Globus pallidus (tissue), 1 donor: ENCODE measurements at places on chromosomes 6 and 20.
A peak's percentile ranks its signal among the peaks of the same experiment; 100 is the strongest.

GRCh38 chr6:147166992-147167391, 37.2 kb upstream of the STXBP5 start:
- DNase-seq = no peak

GRCh38 chr6:52416629-52417151, 3.5 kb upstream of the EFHC1 start:
- peak; percentile 54 for DNase-seq

GRCh38 chr6:157713451-157714152, 109.4 kb upstream of the SNX9 start:
- DNase-seq = no peak

DNA sequence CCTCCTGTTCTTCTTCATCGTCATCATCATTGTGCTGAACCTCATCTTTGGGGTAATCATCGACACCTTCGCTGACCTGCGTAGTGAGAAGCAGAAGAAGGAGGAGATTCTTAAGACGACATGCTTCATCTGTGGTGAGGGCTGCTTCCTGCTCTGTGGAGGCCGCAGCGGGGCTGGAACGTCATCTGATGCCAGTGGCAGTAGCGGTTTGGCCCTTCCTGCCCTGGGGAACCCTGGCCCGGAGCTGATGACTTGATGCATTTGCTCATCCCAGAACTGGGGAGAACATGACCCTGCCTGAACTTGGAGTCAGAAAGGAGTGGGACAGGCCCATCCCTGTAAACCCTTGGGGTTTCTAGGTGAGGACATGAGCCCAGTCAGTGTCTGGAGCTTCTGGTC, 18.7 kb downstream of the UQCC2 start:
- DNase-seq = no peak

DNA sequence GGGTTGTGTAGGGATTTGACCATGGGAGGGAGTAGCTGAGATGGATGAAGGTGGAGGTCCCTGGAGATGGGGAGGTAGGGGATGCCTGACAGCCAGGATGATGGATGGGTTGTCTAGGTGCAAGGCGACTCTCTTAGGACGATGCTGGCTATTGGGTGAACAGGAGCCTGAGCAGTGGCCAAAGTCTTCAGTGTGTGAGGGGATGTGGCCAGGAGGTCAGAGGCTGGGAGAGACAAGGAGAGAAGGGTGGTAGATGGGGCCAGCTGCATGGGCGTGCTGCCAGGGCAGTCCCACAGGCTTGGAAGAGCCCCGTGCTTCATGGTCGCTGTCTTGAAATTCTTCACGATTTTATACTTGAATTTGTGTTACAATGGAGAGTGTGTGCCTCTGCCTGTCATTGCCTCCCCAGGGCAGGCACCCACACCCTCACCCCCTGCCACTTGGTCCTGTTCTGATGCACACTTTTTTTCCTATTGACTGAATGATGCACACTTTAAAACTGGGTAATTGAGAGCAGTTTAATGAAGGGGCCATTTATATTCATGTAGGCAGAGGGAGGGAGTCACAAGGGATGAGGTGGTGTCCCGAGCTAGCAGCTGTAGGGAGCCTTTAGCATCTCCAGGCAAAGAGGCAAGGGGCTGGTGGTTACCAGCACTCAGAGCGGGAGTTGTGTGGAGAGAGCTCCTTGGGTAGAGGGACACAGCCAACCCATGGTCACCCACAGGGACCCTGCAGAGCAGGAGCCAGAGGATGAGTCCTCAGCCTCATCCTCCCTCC, 120.7 kb downstream of the DHX35 start:
- DNase-seq = no peak

DNA sequence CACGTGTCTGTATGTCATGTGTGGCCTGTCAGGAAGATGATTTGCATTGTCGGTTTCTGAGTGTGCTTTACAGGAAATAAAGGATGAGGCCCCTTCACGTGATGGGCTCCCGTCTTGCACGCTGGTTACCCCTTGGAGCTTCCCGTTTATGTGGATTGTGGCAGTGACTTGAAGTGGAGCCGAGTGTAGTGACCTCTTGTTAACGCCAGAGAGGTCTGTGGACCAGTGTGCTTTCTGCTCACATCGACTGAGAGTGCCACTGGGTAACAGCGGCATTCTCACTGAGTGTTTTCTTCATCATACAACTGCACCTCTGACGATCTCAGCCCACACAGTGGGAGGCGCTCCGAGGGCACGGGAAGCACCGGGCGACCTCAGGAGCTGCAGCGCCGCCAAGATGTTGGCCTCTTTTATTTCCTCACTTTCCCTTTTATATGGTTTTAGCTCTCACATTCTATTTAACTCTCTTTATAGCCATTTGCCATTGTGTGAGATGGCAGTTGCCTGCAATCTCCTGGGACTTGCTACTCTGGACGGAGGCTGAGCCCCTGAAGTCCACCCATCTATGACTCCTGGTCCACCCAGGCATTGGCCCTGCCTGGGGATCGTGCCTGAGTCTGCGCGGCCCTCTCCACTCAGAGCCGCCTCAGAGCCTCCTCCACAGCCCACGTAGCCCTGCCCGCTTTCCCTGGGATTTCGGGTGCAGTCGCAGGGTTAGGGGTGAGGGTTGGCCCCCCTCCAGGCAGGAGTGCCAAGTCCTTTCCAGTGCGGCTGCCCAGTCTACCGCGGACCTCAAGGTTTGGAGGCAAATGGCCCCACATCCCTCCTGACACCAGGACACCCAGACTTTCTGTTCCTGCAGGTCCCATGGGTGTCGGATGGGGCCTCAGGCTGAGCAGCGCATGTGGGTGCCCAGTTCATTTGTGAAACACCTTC, 238.9 kb downstream of the ERMARD start:
- DNase-seq = peak; percentile 25

GRCh38 chr6:14520536-14520935, 403.0 kb downstream of the CD83 start:
- DNase-seq = no peak

DNA sequence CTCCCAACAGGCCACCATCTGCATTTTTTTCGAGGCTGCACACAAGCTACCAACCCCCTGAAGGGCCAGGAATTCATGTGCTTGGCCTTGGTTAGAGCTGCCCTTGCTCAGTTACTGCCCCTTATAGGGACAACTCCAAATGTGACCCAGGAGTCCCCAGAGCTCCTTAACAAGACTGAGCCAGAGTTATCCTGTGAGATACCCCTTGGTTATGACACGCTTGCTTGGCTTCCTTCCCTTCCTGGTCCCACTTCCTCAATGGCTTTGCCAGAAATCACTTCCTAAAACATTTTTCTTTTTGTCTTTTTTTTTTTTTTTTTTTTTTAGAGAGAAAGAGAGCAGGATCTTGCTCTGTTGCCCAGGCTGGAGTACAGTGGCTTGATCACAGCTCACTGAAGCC, 8.9 kb downstream of the TREM1 start:
- DNase-seq = no peak

GRCh38 chr6:70549327-70549726, 17.4 kb upstream of the SDHAF4 start:
- no peak for DNase-seq

- no peak for DNase-seq
Observed at GRCh38 chr6:44920952-44921491, 407.1 kb upstream of the RUNX2 start.

DNA sequence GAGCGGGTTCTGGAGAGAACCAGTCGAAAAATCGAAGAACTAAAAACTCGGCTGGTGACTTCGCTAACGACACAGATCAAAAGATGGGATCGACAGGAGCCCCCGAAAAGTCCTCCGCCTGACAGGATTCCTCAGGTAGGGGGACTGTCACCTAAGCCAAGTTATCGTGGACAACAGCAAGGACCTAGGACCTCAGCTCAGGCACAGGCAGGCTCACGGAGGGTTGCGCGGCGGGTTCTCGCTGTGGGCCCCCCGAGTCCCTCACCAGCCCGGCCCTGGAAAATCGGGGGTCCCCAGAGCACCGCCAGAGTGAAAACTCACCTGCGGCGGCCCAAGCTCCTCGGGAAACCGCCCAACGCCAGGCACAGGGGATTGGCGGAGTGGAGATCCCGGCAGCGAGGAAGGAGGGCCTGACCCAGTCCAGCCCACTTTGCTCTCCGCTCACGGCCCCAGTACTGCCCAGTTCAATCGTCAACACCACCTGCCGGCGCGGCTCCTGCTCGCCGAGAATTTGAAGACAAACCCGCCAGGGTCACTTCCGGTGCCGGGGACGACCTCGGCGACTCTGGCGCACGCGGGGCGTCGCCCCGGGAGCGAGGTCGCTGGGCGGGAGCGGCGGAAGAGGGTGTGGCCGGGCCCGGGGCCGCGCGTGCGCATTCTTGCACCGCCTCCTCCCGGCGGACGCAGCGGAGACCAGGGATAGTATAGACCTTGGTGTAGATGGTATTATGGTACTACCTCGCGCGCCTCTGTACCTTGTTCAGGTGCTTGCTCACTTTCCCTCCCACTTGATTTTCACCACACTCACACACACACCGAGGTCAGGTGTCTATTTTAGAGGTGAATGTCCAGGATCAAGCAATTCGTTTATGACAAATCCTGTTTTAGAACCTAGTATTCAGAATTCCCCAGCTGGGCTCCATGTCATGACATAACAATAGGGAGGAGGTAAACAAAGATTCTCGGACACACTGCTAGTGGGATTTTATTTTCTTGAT, at the start of gene KATNA1:
Gene KATNA1, minus strand, starts transcription at position 567 of the 998 bp plus-strand sequence. CDS start 10,167 bp downstream, outside the sequence.
- peak; percentile 80 for DNase-seq

- no peak for DNase-seq
Observed at GRCh38 chr6:155004017-155004416, 8.9 kb downstream of the TIAM2 start.

DNA sequence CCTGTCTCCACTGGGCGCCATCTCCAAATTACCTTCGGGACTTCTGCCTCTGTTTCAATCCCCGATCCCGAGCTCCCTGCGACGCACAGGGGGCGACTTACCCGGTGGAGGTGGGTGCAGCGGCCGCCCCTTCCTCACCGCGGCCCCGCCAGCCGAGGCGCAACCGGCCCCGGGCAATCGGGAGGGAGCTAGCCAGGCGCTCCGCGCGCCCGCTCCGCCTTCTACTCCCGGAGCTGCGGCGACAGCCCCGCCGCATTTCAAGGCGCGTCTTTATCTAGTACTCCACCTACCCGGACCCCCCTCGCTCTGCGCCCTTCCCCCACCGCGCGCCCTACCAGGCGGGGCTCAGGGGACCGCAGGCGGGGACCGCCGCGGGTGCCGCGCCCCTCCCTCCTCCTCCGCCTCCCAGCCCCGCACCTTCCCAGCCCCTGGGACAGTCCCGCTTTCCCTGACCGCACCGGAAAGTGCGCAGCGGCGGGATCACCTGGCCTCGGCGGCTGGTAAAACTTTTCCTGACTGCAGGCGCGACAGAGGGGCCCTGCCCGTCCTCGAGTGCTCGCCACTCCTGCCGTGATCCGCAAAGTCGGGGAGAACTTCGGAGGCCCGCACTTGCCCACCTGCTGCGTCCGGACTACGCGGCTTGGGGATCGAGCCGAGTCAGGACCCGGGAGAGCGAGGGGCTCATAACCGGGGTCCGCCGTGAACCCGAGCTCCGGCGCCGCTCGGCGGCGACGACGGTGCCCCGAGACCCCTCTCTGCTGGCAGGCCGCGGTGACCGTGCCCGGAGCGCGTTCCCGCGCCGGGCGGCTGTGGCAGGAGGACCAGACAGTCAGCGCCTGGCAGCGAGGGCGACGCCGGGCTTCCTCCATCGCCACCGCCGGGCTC, 8.0 kb upstream of the NKX2-2 start:
- DNase-seq = peak; percentile 50

DNA sequence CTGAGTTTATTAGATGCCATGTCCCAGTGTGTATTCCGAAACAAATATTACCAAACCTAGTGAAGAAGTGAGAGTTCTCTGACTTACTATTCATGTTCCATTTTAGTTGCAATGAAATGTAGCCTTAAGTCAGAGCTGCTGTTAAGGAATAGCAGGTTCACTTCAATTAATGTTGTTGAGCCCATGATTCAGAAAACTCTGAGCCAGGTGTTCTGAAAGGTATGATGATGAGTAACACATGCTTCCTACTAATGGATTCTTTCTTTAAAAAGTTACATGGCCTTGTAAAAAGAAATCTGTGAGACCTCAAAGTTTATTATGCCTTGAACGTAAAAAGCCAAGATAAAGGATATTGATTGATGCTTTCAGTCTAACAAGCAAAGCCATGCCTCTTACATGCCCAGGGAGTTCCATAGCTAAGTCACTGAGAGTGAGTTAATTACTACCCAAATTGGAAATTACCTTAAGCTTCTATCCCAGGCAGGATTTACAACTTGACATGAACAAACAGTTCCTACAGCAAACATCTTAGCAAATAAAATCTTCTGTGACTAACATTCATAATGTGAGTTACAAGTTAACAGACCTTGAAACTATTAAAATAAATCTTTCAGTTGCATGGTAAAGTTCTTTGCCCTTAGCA, 122.9 kb downstream of the AKAP7 start:
- no peak for DNase-seq

GRCh38 chr6:71236926-71237434, 51.6 kb upstream of the OGFRL1 start:
- no peak for DNase-seq

DNA sequence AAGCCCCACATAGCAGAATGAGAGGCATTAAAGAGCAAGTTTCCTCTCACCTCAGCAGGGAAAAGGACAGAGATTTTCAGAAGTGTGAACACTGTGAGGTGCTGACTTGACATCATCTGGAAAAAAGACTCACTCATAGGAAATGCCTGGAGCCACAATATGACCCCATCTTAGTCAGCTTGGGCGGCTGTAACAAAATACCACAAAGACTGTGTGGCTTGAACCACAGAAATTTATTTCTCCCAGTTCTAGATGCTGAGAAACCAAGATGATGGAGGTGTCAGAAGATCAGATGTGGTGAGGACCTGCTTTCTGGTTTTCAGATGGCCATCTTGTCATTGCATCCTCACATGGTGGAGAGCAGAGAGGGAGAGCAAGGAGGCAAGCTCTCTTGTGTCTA, 253.1 kb downstream of the ADGB start:
- DNase-seq = no peak

DNA sequence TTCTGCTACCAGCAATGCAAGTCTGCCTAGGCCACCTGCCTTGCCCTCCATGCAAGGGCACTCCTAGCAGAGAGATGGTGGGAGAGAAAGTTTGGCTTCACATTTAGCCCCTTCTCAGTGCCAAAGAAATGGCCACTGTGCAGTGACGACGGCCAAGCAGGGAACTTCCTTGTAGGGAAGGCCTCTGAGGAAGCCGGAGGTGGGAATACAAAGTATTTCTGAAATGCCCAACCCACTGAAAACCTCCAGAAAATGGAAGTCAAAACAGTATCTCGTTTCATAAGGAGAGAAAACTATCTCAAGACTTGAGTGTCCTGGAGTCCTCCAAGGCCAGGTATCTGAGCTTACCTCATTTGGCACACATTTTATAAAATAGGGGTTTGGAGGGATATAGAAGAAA, 42.7 kb downstream of the JAG1 start:
- DNase-seq = no peak

DNA sequence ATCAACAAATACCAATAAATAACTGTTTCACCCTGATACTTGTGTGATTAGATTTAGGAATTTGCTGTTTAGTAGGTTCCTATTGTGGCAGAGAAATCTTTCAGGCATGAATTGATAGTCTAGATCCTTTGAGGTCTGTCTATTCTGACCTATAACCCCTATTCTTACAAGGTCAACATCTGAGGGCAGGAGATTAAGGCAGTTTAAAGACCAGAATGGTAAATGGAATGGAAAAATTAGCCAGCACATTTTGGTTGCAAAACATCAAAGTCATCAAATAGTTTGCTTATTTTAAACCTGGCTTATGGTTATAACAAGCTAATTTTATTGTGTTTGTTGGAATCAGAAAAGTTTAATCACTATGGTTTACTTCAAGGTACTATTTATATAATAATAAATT, 78.4 kb downstream of the LIN28B start:
- no peak for DNase-seq

GRCh38 chr6:148514091-148514845, 171.6 kb downstream of the SASH1 start:
- DNase-seq = no peak
